Activated CD4-positive, alpha-beta T cell treated with anti-CD3 and anti-CD28 coated beads for 24 hours (primary cell): ENCODE measurements at places on chromosomes 5 and 9.

- DNase-seq = no peak
These were observed 1.6 kb downstream of the WNK2 start for GRCh38 chr9:93185266-93186214.

- no peak for DNase-seq
These were observed 40.8 kb downstream of the FCHO2 start for GRCh38 chr5:72996632-72997031.

DNA sequence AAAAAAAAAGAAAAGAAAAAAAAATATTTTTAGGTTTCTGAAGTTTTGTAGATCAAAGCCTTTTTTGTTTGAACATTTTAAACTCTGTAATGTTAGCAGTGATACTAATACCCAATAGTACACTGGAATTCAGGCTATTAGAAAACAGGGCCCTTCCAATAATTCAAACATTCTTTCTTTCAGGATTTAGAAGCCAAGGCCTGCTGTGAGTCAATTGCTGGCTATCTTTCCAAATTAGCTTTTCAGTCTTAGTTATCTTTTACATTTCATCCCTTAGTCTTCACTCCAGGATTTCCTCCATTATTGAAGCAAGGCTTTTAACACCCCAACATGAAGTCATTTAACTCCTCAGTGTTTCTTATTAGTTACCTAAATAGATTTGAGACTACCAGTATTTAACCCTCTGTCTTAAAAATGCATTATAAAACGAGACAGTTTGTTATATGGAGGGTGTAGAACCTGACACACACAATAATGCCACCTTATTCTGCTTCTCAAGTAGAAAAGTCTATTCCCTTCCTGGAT, 951.9 kb upstream of the DMAC1 start:
- no peak for DNase-seq

DNA sequence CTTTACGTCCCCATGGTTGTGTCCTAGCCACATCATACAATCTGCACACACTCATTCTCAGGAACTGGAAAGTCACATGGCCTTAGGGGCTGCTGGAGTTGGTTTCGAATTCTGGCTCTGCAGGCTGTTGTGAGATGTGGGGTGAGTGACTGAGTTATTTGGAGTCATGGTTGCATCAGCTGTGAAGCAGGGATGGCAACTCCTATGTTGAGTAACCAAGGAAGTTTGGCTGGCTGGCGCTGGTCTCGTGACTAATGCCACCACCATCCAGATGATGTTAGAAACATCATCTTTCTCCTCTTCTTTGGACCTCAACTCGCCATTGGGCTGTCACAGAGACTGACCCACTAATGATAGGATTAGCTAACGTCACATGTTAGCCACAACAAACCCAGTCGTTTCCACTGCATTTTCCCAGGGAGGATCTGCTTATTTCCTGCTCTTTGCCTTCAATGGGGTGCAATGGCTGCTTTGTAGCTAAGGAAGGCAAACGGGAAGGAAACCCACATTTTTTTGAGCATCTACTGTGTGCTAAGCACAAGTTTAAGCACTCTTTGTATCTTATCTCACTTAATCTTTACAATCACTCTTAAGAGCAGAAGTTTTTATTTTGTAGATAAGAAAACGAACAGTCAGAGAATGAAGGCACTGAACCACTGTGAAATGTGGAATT, 78.1 kb upstream of the UBTD2 start:
- no peak for DNase-seq

DNA sequence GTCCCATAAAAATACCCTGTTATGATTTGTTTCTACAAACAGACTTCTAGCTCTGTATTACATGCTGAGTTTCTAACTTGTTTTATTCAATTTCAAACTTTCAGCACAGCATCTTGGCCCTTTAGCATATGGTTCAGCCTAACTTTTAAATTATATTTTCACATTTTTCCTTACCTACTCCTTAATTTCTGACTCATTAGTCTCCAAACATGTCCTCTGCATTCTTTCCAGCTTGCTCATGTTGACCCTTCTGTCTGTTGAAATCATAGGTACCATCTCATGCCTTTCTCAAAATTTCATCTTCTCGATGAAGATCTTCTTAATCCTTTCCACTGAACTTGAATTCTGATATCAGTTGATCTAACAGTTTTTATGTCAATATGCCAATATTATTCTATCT, 200.9 kb upstream of the RIOK2 start:
- no peak for DNase-seq

DNA sequence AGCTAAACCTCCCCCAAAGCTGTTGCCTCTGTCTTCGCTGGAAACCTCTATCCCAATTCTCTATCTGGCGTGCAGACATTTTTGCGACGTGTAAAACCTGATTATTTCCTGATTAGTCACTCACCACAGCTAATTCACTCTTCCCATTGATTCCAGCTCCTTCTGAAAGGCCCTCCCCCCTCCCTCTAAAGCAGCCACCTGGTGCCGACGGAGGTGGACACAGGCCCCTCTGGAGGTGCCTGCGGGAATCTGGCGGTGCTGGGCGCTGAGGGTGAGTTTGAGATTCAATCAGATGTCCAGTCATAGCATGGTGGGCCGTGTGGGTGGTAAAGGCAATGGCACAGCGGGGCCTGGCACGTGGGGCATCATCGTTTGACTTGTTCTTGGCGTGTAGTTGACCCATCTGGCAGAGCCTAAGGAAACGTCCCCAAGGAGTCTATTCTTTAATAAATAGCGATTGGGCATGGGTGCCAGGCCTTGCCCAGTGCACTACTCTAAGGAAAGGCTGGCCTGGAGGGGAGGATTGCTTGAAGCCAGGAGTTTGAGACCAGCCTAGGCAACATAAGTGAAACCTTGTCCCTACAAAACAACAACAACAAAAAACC, 271.1 kb upstream of the MVB12B start:
- no peak for DNase-seq

GRCh38 chr5:173924899-173925298, 36.8 kb downstream of the CPEB4 start:
- DNase-seq = no peak

- DNase-seq = no peak
These were observed 120.2 kb upstream of the FSTL4 start for GRCh38 chr5:133732536-133732935.

GRCh38 chr5:75886706-75887105, 169.5 kb upstream of the POC5 start:
- DNase-seq = no peak

DNA sequence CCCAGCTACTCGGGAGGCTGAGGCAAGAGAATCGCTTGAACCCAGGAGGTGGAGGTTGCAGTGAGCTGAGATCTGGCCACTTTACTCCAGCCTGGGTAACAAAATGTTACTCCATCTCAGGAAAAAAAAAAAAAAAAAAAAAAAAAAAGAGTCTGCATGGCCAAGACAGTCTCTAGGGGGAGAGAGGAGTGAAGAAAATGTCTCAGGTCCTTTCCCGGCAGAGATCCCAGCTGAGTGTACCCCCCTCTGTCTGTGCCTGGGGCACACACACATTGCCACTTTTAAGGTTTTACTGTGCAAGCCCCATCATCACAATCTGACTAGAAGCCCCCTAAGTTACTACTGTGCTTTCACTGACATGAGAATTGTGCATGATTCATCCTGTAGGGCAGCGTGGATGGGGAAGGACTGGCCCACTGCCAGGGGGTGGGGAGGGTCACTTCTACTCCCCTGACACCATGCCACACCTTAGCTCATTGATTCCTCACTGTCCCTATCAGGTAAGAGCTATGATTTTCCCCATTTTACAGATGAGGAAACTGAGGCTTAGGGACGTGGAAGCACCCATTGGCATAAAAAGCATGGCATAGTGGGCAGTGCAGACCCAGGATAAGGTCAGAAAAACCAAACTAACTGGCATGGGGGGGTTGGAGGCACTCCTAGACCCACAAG, 102.3 kb upstream of the LARP1 start:
- no peak for DNase-seq

- peak; percentile 54 for DNase-seq
These were observed 64.0 kb upstream of the FYB1 start for GRCh38 chr5:39283231-39283818.

- DNase-seq = no peak
These were observed 14.3 kb downstream of the FBXO38 start for GRCh38 chr5:148397968-148398595.
